ENCODE measurements at places on chromosomes 6 and 20. TPM values are rescaled to one million over a fixed set of nuclear protein-coding genes. Genes with fewer than 3 reads are reported as not detected.

Gene CTAGE9
- not detected for total RNA-seq

Gene FOXA2
- not detected for total RNA-seq

Gene MAFB
- 4.0 TPM for total RNA-seq

Gene NOX3
- not detected for total RNA-seq

Gene GSTA2
- not detected for total RNA-seq

Gene EHMT2
- 65.1 TPM for total RNA-seq

Gene MLN
- not detected for total RNA-seq

Gene OPRM1
- 15.9 TPM for total RNA-seq

Gene STX7
- 54.6 TPM for total RNA-seq

Gene HLA-DPA1
- 1.9 TPM for total RNA-seq

Gene AARS2
- 14.7 TPM for total RNA-seq

Gene CSTF1
- 27.5 TPM for total RNA-seq

Gene PPP1R16B
- total RNA-seq = 13.0 TPM

Gene ELOVL5
- 50.4 TPM for total RNA-seq

Gene TPX2
- total RNA-seq = 15.4 TPM

Gene MUC21
- total RNA-seq = not detected

Gene ALDH5A1
- 18.6 TPM for total RNA-seq

Gene VSX1
- 0.18 TPM for total RNA-seq

Gene TBXT
- total RNA-seq = not detected

Gene HTR1E
- total RNA-seq = 0.54 TPM

Gene ERVFRD-1
- total RNA-seq = not detected

Gene NMBR
- total RNA-seq = 2.5 TPM

Gene WDR27
- total RNA-seq = 65.5 TPM

Gene RRAGD
- 39.9 TPM for total RNA-seq

Gene EDEM2
- 8.4 TPM for total RNA-seq

Gene GPR6
- total RNA-seq = 0.27 TPM

All from cerebellum (tissue), 4 donors.